ENCODE measurements at places on chromosomes 12 and 14.
A peak's percentile ranks its signal among the peaks of the same experiment; 100 is the strongest.

- DNase-seq, result no peak
Observed at GRCh38 chr12:38736821-38737220, 168.6 kb downstream of the CPNE8 start.

DNA sequence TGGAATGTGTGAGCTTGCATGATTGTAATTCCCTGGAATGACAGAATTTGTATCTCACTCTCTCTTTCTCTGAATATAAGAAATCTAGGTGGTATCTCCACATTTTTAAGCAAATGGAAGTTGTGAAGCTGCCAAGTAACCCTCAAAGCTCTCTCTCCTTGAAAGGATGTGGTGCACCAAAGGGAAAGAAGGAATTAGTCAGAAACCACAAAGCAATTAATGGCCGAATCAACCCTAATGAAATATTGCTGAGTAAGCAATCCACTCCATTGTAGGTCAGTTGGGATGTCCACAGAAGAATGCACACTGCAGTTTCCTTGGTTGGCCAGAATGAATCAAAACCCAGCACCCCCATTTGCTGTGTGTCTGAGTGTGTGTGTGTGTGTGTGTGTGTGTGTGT is 153.5 kb downstream of the KCNA5 start:
- no peak for DNase-seq

- no peak for DNase-seq
Observed at GRCh38 chr12:104219361-104219892, 3.8 kb downstream of the TXNRD1 start.

DNA sequence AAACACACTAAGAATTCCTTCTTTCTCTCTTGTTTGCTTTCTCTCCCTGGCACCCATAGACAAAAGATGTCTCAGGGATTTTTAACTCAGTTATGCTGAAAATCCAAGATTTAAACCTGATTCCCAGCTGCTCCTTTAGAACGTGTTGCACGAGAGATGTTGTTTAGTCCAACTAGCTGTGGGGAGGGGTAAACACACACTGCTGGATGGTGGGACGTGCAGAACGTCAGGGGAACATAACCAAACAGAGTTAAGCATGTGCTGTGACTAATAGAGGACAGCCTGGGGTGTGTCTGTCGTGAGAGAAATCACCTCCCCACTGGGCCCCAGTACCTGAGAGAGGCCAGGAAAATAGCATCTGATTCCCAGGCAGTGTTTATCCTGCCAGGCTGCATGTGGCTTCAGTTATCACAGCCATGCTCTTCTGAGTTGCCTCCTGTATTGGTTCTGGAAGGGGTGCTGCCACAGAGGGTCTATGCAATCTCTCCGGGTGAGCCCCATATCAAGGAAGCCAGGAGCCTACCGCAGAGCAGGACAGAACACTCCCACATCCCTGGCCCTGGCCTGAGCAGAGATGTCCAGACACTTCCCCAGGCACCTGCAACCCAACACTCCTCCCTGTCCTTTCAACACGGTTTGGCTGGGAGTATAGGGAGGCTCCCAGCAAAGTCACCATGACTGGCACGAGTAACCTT is 112.7 kb upstream of the EGLN3 start:
- no peak for DNase-seq

- no peak for DNase-seq
Observed at GRCh38 chr14:101072945-101073597, 169.5 kb upstream of the RTL1 start.

- no peak for DNase-seq
Observed at GRCh38 chr14:71690478-71690877, 241.8 kb upstream of the RGS6 start.

- peak; percentile 19 for DNase-seq
Observed at GRCh38 chr12:117854339-117855012, 114.3 kb downstream of the KSR2 start.

DNA sequence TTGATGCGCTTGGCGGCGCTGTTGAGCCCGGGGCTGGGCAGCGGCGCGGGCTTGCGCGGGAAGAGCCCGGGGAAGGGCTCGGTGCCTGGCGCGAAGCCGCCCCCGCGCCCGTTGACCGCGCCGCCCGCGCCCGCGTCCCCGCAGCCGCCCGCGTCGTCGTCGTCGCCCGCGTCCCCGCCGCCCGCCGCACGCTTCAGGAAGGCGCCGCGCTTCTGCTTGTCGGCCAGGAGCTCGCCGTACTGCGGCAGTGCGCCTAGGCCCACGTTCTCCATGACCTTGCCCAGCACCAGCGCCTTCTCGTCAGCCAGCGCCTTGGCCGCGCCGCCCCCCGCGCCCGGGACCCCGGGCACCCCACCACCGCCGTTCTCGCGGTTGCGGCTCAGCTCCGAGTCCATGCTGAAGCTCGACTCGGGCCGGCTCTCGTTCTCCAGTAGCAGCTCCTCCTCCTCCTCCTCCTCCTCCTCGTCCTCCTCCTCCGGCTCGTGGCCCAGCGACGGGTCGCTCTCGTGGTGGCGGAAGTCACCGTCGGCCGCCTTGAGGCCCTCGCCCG is 97.2 kb downstream of the BCL11B start:
- DNase-seq, result no peak

- no peak for DNase-seq
Observed at GRCh38 chr14:87312169-87312893, 680.7 kb downstream of the GALC start.

DNA sequence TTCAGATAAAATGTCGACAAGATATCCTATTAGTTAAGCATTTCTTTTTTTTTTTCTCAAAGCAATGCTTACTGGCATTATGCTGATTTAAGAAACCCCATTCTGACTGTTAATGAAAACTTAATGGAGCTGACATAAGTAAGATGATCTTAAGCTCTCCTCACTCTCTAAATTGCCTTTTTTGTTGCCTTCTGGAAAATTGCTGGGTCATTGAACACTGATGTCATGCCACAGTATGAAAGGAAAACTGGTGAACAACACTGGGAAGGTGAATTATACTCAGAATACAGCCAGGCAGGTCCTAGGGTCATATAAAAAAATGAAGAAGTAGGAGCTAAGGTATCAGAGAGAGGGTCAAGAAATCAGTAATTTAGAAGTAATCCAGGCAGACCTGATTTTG is 179.9 kb downstream of the BTG1 start:
- DNase-seq, result no peak

DNA sequence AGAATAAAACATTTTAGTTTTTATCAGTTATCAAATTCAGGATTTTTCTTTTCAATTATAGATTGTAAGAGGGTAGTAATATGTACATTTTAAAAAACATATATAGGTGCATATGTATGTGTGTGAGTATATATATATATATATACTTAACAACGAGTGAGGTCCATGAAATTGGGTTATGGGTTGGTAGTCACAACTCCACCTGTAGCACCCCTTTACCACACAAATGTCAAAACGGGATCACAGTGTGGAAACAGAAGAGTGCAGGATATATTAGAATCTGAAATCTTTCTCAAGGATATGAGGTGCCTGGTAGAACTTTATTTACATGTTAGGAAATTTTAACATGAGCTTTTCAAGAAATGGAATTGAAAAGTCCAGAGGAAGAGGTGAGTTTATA is 31.3 kb downstream of the MIA2 start:
- no peak for DNase-seq

- no peak for DNase-seq
Observed at GRCh38 chr12:4032924-4033615, 159.9 kb upstream of the PARP11 start.

DNA sequence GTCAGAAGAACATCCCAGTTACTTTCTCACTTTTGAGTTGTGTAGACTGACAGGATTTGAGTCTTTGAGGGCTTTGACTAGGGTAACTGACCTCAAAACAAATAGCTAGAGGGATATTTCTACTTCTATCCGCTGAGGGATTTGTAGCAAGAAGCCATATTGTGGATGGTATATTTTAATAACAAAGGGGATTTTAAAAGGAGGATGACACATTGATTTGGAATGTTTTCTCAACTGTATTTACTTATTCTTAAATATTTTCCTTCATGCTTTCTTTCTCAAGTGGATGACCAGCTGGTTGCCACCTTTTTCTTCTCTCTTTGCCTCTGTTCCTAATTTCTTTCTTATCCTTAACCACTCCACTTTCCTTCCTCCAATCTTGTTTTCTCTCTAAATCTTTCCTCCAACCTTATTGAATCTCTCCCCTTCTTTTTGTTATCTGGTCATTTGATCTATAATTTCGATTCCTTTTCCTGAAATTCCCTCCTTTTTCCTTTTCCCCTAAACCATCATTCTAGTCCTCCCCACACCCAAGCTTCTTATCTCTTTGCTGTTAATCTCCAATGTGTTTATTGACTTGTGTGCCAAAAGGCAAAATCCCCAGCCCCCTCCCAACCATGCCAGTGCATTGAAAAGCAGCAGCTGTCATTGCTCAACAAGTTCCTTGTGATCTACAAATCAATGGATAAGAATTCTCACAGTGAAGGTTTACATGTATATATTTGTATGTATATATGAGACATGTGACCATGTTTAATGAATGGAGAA is 411.6 kb downstream of the RAD51B start:
- no peak for DNase-seq

DNA sequence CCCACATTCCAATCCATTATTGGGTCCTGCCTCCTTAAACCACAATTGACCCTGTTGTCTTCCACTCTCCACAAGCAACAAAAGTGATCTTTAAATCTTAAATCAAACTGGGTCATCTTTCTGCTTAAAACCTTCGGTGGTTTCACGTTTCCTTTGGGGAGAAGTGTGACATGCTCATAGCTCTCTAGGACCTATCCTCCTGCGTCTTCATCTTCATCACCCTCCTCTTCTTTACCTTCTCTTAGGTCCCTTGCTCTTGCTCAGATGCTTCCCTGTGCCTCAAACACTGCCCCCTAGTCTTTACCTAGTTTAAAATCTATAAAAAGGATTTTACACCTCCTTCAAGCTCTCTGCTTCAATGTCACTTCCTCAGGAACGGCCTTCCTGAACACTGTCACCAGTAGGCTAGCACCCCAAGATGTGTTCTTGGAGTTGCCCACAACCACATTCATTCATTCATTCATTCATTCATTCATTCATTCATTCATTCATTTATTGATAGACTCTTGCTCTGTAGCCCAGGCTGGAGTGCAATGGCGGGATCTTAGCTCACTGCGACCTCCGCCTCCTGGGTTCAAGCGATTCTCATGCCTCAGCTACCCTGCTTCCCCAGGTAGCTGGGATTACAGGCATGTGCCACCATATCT is 46.8 kb downstream of the GALNT4 start:
- no peak for DNase-seq

- no peak for DNase-seq
Observed at GRCh38 chr12:2892246-2892645, 1.6 kb downstream of the TULP3 start.

GRCh38 chr14:103545915-103546651 is 16.4 kb downstream of the BAG5 start:
- no peak for DNase-seq

GRCh38 chr12:92022093-92022492 is 123.6 kb downstream of the BTG1 start:
- no peak for DNase-seq

DNA sequence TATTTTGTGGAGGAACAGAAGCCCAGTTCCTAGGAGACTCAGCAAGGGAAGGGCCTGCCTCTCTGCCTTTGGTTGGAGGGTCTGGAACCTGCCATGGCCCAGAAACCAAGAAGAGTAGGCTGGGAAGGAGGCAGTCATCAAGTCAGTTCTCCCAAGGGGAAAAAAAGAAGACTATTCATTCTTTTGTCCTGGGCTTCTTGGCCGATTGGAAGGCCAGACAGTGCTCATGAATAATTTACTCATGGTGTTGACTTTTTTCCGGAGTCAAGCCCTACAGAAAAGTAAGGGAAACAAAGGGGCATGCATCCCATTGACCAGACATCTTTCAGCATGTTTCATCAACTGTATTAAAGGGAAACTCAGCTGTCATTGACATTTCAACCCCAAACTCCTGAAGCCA is 168.1 kb downstream of the PRKCH start:
- DNase-seq, result no peak

GRCh38 chr12:62576503-62576902 is 109.9 kb downstream of the MON2 start:
- DNase-seq, result no peak

DNA sequence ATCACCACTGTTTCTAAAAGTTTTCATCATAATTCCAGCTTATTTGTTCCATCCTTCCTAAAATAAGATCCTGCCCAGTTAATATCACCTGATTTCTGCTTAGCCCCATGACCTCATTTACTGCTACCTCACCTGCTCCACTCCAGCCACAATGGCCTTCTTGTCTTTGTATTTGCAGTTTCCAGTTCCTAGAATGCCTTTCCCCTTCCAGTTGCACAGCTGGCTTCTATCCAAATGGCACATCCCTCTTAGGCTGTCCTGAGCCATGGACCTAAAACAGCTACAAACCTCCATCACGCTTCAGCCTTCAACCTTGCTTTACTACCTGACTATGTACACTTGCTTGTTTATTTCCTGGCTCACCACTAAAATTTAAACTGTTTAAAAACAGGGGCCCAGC is 6.5 kb upstream of the LGMN start:
- DNase-seq, result no peak

- DNase-seq, result no peak
Observed at GRCh38 chr12:65335021-65335714, 56.7 kb downstream of the MSRB3 start.

- DNase-seq, result no peak
Observed at GRCh38 chr14:89304972-89305703, 111.9 kb downstream of the FOXN3 start.

DNA sequence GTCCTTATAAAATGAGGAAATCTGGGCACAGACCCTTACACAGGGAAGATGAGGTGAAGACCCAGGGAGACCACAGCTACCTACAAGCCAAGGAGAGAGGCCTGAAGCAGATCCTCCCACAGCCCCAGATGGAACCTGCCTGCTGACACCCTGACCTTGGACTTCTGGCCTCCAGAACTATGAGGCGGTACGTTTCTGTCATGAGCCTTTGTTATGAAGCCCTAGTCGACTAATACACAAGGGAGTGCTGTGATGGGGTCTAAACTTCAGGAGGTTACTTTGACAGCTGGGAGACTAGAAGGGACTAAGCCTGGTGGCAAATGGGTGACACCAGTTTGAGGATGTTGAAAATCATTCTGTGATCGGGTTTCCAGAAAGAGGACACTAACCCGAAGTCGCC is 85.0 kb downstream of the RNF34 start:
- no peak for DNase-seq

DNA sequence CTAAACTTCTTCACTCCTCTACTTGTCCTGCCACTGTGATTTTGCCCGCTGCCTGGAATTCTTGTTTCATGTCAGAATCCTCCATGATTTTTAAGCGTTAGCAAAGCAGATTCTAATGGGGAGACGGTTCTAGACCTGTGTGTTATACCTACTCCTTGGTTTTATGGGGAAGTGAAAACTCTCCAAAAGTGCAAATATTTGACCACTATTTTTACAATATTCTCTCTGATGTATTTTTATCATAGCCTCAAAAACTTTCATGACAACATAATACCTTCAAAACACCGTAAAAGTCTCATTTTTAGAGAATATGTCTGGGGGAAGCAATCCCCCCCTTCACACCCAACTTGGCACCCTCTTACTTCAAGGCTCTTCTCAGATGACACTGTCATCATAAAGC is 12.9 kb upstream of the KRAS start:
- no peak for DNase-seq
